ENCODE measurements at places on chromosomes 5 and 9. TPM values are rescaled to one million over a fixed set of nuclear protein-coding genes. Genes with fewer than 3 reads are reported as not detected.

GRCh38 chr5:54146916-54147315, 163.5 kb downstream of the ARL15 start:
- no peak for DNase-seq

DNA sequence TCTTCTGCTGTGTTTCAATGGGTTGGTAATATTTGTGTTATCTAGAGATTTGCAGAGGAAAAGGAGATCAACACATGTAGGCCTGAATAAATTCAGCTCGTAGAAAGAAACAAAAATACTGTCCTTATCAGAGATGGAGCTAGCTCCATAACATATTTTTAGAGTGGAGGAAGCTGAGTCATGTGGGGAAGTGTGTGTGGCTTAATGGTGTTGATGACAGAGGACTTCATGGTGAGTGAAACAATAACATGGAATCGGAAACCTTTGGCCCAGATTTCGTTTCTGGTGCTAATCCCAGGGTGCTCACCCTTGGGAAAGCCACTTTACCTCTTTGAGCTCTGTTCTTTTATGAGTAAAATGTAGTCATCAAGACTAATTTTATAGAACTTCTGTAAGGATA, 825.0 kb downstream of the TLR4 start:
- no peak for DNase-seq

DNA sequence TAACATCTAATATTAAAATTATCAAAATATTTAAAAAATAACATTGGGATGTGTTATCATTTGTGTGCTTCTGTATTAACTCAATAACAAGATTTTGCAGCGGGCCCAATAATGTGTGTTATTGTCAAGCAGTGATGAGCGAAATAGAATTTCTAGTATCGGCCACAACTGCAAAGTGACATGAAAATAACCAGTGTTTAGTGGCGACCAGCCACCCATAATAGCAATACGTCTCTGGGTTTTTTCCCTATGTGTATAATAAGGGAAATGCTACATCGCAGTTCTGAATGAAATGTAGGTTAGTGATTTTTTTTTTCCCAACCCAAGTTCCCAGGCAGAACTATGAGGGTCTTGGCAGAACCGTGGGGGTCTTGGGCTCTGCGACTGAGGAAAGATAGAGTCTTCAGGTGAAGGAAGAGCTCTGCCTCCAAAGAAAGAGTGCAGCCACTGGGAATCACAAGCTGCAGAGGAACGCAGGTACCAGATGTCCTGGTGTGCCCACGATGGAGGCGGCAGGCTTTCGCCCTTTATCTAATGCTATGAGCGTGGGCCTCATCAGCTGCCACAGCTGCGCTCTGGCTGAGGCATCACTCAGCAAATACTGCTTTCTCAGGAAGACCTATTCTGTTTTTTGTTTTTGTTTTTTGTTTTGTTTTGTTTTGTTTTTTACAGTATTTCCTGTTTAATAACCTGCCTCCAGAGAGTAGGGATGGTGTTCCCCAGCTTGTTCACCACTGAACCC, 235.0 kb downstream of the ROR2 start:
- no peak for DNase-seq

DNA sequence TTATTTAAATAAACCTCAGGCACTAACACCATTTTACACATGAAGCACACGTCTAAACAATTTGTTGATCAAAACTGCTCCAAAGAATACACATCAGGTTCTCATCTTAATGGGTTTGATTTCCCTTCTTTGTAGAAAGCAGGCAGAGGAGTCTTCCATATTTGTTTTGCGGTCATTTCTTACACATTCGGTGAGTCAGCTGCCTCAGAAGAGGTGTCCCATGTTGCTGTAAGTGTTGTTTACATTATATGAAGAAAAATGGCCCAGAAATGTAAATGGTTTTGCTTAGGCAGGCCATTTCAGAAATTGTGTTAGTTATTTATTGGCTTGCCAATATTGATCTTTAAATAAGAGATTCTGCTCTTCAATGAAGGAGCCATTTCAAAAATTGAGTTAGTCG, 325.8 kb downstream of the TENT4A start:
- no peak for DNase-seq

- peak; percentile 20 for DNase-seq
These were observed 27.5 kb downstream of the SREK1 start for GRCh38 chr5:66171349-66172344.

GRCh38 chr5:57349214-57349613, 133.4 kb downstream of the ACTBL2 start:
- no peak for DNase-seq

DNA sequence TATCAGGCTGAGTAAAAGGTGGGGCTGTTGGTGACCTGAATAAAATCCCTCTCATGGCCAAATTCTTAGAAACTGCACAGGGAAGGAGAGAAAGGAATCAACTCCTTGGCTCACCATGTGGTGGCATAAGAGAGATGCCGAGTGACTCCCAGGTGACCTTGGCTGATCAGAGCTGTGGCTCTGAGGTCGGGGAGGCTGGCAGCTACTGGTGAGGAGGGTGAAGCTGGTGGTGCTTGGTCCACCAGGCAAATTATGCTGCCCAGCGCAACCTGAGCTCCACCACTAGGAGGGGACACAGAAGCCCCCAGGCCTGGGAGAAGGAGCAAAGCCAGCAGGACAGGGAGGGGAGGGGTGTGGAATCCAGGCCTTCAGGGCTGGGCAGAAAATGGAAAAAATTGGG, 111.2 kb upstream of the IL12B start:
- no peak for DNase-seq

- no peak for DNase-seq
These were observed 6.0 kb upstream of the IRX4 start for GRCh38 chr5:1888541-1889251.

- DNase-seq = no peak
These were observed 161.5 kb downstream of the FBN2 start for GRCh38 chr5:128376577-128376976.

GRCh38 chr5:57037355-57037754, 85.4 kb upstream of the MIER3 start:
- no peak for DNase-seq

DNA sequence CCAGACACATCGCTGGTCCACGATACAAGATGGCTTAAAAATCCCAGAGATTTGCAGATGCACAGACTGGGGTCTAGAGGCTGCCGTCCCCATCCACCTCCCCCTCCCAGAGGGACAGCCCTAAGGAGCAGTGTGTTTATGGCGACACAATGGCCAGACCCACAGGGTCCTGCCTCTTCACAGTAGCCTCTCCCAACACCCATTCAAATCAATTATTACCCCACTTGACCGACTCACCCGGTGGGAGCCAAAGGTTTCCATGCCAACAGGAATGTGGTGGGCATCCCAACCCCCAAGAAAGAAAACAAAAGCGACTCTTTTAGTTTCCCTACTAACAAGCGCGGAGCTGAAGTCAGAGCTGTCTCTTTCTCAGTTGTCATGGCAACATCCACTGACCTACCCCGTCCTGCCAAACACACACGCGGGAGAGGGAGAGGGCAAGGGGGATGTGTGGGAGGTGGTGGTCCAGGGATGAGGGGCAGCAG, 209.0 kb downstream of the TTLL11 start:
- DNase-seq = peak; percentile 36

DNA sequence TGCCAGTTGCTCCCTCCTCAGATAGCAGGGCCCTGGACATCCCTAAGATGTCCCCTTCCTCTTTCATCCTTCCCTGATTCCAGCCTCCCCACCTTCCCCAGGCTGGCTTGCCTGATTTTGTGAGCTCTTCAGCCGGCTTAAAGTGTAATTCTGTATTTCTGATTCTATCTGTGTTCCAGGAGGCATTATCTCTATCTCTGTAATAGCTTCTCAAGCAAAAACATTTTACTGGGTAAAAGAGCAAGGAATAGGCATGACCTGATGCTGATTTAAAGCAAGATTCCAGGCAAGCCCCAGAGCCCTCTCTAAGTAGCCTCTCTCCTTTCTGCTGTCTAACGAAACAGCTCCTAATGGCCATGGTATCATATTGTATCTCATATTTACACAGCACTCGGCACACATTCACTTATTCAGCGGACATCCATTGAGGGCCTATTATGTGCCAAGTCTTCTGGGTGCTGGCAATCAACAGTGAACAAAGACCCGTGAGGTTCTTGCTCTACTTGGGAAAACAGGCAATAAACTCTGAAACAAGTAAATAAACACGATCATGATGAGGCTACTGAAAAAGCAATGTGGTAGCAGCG, 100.9 kb upstream of the MSX2 start:
- no peak for DNase-seq

DNA sequence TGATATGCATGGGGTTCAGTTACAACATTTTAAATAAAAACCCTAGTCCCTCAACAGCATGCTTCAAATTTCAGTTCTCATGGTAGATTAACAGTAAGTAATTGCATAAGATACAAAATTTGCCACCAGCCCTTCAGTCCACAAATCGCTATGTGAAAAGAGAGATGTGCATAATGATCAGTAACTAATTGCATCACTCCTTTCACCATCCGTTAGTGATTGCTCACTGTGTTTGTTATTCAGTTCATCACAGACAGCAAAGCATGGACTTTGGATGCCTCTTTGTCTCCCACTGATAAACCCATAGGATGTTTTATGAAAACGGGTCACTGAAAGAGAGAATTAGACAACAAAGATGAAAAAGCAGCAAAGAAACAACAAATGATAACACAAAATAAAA, 103.2 kb downstream of the MCTP1 start:
- DNase-seq = no peak

GRCh38 chr5:144230806-144231205, 60.1 kb downstream of the KCTD16 start:
- DNase-seq = no peak

- DNase-seq = no peak
These were observed 5.0 kb downstream of the NUDT2 start for GRCh38 chr9:34334337-34334824.

DNA sequence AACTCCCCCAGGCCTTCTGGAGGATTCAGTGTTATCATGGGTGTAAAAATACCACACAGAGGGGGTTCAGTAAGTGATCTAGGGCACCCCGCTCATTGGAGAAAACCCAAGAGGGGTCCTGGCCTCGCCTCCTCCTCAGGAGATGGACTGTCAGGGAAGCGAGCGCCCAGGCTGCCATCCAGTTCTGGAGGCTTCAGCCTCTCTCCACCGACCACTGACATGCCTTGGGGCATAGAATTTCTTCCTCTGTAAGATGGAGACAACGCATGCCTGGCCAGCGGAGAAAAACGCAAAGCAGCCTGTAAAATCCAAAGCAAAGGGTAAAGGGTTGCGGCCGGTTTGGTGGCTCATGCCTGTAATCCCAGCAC, 165.4 kb downstream of the COL23A1 start:
- DNase-seq = no peak

- no peak for DNase-seq
These were observed 138.8 kb downstream of the ROR2 start for GRCh38 chr9:91811024-91811909.

- no peak for DNase-seq
These were observed 21.1 kb upstream of the SHB start for GRCh38 chr9:38090170-38090569.

DNA sequence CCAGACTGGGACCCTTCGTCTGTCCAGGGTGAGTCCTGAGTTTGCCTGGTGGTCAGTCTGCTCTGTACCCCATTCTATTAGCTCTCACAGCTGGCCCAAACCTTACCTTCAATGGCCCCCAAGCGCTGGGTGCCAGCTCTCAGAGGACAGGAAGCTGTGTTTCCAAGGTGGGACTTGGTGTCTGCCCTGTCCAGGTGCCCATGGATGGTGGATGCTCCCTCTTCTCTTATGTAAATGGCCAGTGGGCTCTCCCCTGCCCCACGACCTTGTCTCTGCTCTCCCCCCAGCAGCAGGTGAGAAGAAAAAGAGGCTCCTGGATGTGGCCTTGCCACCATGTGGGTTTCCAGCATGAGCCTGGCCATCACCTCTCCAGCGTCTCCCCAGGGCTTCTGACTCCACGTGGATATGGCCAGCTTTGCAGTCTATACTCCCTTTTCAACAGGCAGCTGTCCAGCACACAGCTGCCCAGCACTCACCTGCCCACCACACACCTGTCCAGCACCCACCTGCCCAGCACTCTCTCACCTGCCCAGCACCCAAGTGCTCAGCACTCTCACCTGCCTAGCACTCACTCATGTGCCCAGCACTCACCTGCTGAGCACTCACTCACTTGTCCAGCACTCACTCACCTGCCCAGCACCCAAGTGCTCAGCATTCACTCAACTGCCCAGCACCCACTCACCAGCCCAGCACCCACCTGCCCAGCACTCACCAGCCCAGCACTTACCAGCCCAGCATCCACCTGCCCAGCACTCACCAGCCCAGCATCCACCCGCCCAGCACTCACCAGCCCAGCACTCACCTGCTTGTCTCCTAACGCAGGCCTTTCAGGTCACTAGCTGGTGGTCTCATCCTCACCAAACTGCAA, 136.2 kb upstream of the IRX2 start:
- DNase-seq = no peak

DNA sequence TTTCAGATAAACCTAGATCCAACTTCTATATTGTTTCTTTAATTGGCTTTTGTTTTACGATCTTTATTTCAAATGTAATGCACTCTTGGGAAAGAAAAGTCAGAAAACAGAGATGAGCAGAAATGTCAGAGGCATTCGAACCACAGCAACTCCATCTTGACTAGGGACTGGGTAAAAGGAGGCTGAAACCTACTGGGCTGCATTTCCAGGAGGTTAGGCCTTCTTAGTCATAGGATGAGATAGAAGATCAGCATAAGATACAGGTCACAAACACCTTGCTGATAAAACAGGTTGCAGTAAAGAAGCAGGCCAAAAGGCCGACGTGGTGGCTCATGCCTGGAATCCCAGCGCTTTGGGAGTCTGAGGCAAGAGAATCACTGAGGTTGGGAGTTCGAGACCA, 30.5 kb upstream of the DAPK1 start:
- DNase-seq = no peak

DNA sequence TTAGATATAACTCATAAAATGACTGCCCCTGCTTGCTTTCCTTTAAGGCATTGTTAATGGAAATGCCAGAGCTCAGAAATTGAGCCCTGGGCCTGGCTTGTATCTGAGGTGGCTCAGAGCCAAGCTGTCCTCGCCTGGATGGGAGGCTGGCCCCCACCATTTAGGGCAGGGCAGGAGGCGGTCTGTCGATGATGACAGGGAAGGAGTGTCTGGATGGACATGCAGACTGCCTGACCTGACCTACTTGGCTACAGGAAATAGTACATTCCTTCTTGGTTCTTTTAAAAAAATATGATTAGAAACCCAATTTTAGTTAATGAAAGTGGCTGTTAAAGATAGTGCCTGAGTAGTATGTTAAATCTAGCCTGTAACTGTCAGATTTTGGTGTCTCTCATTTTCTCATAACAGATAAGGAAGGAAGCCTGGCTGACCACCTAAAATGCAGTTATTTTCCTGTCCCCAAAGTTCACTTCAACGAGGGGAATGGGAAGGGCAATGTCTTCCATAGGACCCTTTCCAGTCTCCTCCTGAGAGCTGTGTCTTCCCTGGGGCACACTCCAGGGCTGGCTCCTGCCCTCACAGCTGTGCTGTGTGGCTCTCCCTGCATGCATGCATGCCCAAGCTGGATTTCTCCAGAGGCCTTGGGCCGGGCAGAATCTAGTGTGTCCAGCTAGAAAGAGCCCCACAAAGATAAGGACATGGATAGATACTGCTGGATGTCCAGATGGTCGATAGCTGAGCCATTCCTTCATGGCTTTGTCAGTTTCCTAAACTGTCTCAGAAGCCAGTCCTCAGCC, 42.3 kb downstream of the MACROH2A1 start:
- DNase-seq = no peak

The ABCA1 gene
- 46.9 TPM for total RNA-seq

The MARCHF11 gene
- total RNA-seq = 0.26 TPM

The BTNL9 gene
- total RNA-seq = 7.0 TPM

The FAM78A gene
- total RNA-seq = 3.1 TPM

Measured in urinary bladder (tissue), 4 donors.